ENCODE measurements at places on chromosomes 13 and 19.
A peak's percentile ranks its signal among the peaks of the same experiment; 100 is the strongest.

DNA sequence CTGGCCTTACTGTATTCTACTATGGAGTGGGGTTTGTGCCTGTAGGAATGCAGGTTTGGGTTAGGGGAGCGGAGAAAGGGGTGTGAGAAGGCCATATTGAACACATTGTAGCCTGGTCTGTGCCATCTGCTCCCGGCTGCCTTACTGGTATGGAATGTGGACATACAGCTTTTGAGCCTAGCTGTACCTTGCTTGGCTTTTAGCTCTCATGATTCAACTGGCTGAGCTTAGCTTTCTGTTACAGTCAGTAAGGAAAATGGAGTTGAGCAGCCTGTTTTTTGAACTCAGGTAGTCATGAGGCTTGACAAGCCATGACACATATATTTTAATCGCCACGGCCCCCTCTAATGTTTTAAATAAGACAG is 41.6 kb downstream of the ARHGAP35 start:
- no peak for DNase-seq

GRCh38 chr19:34260771-34261173 is 6.4 kb downstream of the GARRE1 start:
- DNase-seq, result peak; percentile 74

- DNase-seq, result no peak
Observed at GRCh38 chr13:113645329-113645728, 12.7 kb downstream of the ATP4B start.

DNA sequence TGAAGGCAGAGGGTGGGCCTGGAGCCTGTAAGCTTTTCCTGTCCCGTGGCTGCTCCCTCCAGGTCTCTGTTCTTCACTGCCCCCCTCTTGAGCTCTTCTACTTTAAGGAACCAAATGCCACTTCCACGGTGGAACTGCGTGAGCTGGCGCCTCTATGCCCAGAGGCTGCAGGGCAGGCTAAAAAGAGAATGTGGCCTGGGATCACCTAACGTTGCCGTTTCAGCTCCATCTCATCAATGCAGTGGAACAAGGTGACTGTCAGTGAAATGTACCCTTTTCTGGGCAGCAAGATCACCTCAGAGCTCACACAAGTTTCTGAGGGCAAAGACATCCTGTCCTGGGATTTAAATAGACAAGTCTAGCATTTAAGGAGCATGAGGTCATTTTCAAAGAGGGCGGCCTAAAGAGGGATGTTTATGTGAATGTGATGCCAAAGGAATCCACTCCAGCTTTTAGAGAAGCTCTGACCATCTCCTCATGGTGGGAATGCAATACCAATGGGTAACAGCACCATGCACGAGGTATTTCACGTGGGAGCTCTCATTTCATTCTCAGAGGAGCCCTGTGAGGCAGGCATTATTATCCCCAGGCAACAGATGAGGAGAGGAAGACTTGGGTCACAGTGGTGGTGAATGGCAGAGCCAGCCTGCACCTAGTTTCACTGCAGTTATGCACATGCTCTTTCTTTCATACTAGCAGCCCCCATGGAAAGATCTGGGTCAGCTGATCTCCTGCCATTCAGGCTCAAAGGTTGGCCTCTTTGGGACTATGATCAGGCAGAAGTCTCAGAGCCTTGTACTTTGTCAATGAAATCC is 39.3 kb downstream of the RGCC start:
- DNase-seq, result peak; percentile 63

- peak; percentile 42 for DNase-seq
Observed at GRCh38 chr19:55473225-55474012, 3.0 kb upstream of the ZNF628 start.

GRCh38 chr13:85675151-85675907 is 123.9 kb downstream of the SLITRK6 start:
- no peak for DNase-seq

DNA sequence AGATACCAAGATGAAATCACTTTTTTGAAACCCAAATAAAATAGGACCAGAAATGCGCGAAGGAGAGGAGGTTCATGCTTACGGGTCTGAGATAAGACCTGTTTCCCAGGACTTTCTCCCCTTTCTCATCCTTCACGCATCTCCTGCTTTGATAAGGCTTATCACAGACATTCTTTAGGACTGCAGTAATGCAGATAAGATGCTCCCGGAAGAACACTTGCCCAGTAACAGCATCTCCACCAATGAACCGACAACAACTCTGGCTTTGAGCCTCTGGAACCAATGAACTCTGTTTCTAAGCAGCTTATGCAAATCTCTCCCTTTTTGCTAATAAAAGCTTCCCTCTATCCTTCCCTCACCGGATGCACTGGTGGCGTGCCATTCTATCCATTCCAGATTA is 783.4 kb upstream of the ARGLU1 start:
- DNase-seq, result peak; percentile 43

- DNase-seq, result no peak
Observed at GRCh38 chr19:43678512-43679261, 8.7 kb upstream of the PLAUR start.

DNA sequence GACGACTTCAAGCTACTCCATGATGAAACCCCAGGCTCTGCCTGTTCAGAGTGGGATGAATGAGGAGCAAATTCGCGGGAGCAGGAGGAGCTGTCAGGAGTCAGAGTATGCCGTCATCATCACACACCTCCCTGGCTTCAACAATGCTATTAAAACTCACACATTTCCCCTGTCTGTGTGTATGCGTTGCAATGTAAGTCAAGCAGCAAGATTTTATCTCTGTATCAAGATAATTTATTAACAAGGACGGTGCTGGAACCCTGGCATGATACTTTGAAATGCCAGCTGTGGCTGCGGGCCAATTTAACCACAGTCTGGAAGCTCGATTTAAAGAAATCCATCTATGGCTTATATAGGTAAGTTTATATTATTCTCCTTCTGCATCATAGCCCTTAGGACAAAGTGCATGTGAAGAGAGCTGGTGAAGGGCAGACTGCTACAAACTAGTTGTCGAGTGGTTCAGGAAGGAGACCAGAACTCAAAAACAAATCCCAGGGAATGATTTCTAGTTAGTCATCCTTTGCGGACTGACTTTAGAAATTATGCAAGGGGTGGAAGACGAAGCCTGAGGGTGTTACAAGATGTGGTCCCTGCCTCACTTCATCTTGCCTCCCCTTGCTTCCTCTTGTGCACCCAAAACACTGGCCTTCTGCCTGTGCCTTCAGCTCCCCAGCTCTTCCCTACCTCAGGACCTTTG is 486.5 kb downstream of the COG6 start:
- no peak for DNase-seq

GRCh38 chr13:102651392-102651791 is 43.5 kb downstream of the METTL21C start:
- DNase-seq, result peak; percentile 32

- peak; percentile 48 for DNase-seq
Observed at GRCh38 chr13:50203256-50203941, 188.2 kb downstream of the KCNRG start.

DNA sequence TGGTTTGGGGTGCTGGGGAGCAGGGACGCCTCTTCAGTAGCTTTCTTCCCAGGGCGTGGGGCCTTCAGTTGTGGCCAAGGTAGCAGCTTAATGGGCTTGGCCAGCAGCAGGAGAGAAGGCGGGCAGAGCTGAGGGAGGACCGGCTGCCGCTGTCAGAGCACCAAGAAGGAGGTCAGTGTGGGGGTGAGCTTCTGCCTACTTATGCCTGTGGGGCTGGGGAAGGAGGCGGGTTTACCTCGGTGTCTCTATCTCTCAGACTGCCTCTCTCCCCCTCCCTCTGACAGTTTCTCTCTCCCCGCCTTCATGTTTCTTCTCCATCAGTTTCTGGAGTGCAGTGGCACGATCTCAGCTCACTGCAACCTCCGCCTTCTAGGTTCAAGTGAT is at the start of gene CAPN12:
TSS of gene CAPN12 (minus strand) at position 177 of the 384 bp plus-strand sequence. CDS start 309 bp downstream, outside the sequence.
- DNase-seq, result no peak

DNA sequence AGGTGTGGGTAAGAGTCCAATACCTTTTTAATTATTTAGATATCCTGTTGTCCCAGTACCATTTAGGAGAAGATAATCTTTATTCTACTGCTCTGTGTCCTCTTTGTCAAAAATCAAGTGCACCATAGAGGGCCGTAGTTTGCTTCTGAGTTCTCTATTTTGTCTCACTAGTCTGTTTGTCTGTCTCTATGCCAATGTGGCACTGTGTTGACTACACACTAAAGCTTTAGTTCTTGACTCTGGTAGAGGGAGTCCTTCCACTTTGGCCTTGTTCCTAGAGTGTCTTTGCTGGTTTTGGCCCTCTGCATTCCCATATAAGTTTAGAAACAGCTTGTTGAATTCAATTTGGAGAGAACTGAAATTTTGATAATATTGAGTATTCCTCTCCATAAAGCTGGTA is 75.9 kb downstream of the SCGB2B2 start:
- no peak for DNase-seq

GRCh38 chr13:41296879-41297646 is 14.0 kb upstream of the NAA16 start:
- no peak for DNase-seq

- no peak for DNase-seq
Observed at GRCh38 chr19:3783660-3784584, 2.3 kb downstream of the MATK start.

- no peak for DNase-seq
Observed at GRCh38 chr13:45402641-45403040, 15.5 kb downstream of the SLC25A30 start.

DNA sequence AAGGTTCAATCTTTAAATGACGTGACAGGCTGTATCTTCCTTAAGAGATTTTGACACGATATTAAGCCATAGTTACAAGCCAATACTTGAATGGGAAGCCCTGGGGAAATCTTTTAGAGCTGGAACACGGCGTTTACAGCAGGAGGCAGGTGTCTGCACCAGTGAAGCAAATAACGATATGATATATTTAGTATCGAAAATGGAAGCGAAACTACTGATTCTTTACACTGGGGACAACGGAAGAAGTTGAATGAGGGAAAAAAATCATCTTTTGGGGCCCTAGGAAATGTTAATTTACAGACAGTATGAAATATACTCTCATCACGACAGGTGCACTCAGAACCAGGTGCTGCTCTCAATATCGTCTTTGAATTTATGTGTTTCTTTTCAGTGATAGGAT is 793.9 kb upstream of the PCDH20 start:
- DNase-seq, result peak; percentile 0

- DNase-seq, result peak; percentile 17
Observed at GRCh38 chr13:76385586-76385985, 500.6 kb downstream of the KCTD12 start.

GRCh38 chr19:4891066-4891465 is 11.6 kb downstream of the ARRDC5 start:
- no peak for DNase-seq

DNA sequence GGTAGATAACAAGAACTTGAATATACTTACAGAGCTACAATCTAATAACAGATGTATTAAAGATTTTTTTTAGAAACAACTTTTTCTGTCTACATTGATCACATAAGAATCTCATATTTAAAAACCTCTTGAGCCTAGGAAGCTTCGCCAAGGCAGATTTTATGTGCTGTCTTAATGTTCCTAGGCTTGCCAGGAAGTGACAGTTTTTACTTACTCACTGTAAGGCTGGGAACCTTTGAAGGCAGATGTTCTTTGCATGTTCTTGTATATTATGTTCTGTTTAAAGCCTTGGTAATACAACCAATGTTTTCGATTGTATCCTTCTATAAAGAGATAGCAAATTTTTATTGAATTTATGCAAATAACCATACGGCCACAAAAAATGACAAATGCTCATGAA is 492.7 kb downstream of the GPC5 start:
- no peak for DNase-seq

DNA sequence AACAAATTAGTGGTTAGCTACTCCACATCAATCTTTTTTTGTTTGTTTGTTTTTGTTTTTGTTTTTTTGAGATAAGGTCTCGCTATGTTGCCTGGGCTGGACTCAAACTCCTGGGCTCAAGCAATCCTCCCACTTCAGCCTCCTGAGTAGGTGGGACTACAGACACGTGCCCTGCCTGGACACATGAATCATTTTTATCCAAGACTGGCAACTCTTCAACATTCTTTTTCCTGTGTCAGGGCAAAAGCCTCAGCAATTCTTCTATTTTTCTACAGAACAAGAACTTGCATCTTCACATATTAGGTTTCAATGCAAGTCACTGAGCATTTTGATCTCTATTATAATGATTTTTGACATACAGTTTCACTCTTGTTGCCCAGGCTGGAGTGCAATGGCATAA is 76.8 kb upstream of the LRCH1 start:
- no peak for DNase-seq

DNA sequence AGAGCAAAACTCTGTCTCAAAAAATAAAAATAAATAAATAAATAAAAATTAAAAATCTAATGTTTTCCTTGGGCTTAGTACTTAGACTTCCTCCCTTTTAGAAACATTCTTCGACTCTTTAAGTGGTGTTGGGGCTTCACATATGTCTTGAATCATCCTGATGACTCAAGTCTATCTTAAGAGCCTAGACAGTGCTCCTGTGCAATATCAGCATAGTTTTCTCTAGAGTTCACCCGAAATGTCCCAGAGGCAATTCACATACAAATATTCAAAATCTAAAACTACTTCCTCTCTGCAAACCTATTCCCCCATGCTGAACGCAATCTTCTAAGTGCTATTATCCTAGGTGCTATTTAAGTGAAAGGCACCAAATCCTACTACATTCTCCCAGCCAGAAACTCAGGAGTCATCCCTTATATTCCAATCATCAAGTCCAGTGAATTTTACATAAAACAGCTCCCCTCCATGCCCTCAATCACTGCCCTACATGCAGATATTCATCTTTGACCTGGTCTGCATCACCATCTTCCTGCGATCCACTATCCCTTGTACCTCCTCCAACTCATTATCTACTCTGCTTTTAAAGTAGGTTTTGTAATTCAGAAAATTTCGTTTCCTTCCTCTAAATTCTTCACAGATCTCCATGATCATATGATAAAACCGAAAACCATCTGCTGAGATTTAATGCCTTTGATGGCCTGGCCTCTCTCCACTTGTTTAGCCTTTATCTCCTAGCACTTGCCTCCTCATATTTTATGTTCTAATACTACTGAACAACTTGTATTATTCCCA is 102.7 kb downstream of the ELF1 start:
- DNase-seq, result no peak

GRCh38 chr13:93298713-93299112 is 72.1 kb downstream of the GPC6 start:
- peak; percentile 64 for DNase-seq

GRCh38 chr19:14835011-14835410 is at the start of the genes OR7A5 and OR7C1:
Gene OR7A5 (minus strand): TSS chr19:14835185. CDS start chr19:14828241, 6,944 bp downstream.
Gene OR7C1 (minus strand): TSS chr19:14835185. CDS start chr19:14800136, 35,049 bp downstream.
- peak; percentile 2 for DNase-seq

GRCh38 chr13:30759748-30760147 is 24.4 kb downstream of the ALOX5AP start:
- no peak for DNase-seq
